Spleen (tissue), 13 donors: ENCODE measurements at places on chromosomes 1 and 21. TPM values are rescaled to one million over a fixed set of nuclear protein-coding genes. Genes with fewer than 3 reads are reported as not detected.

- H3K4me1 ChIP-seq, result peaks cover 22% of the 10 kb centered on the region
- no peaks in the 10 kb centered on the region for H3K27me3 ChIP-seq
- H3K27ac ChIP-seq, result no peak overlapping the region
These were observed 6.7 kb upstream of the EPHA8 start for GRCh38 chr1:22556391-22557104.

PRAMEF6 gene
- not detected for total RNA-seq

SGIP1 gene
- total RNA-seq, result not detected

DNA sequence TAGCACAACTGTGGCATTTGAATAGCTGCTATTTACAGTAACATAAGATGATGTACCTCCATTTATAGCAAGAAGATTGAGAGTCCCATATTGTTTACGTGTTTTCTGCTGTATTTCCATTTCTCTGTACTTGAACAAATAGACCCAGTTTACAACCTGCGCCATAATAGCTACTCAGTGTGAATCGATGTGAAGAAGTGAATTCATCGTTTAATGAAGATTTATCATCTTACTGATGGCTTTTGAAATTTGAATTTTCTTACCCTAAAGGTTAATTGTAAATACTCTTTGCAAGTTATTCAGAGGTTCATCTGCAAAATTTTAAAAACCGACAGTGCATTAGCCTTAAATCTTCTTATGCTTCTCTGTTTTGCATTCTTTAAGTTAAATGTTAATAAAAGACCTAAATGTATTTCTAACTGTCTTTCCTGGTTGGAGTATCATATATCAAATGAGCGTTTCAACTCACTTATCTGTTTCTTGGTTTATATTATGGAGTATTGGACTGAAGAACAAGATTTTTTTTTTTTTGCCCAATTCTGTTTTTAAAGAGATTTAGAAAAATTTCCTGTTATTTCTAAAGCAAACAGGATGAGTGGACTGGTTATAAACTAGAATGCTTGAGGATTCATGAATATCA lies 2.2 kb downstream of the MACO1 start:
- H3K27me3 ChIP-seq, result no peaks in the 10 kb centered on the region
- peak overlapping the region; percentile 74 for H3K4me3 ChIP-seq
- DNase-seq, result no peak
- H3K27ac ChIP-seq, result peak overlapping the region; percentile 52
- H3K4me1 ChIP-seq, result peaks cover 31% of the 10 kb centered on the region

DNA sequence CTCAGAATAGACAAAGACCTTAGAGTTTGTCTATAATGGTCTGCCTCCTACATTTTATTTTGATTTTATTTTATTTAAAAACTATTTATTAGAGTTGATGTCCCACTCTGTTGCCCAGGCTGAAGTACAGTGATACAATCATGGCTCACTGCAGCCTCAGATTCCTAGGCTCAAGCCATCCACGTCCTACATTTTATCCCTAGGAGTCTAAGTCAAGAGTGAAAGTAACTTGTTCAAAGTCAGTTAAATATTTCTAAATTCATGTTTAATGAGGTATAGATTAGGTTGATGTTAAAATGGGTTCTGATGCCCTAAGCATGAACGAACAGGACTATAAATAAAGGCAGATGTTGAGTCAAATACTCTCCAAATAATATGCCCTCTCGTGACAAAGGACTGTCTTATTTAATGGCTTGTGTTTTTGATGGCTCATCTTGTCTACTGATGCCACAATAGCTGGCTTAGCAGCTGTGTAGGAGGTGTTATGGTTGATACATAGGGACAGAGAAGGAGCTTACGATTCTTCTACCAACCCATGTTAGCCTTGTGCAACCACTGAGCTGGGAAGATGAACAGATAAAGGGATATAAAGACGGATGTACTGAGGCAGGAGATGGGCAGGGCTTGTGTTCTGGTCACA lies 66.0 kb upstream of the CR1L start:
- no peak overlapping the region for H3K4me3 ChIP-seq

GRCh38 chr1:53550201-53550741 lies 91.1 kb downstream of the DMRTB1 start:
- H3K4me1 ChIP-seq, result no peaks in the 10 kb centered on the region
- peaks cover 5% of the 10 kb centered on the region for H3K27me3 ChIP-seq
- no peaks in the 10 kb centered on the region for H3K36me3 ChIP-seq
- no peak overlapping the region for H3K4me3 ChIP-seq
- no peak overlapping the region for H3K27ac ChIP-seq

DNA sequence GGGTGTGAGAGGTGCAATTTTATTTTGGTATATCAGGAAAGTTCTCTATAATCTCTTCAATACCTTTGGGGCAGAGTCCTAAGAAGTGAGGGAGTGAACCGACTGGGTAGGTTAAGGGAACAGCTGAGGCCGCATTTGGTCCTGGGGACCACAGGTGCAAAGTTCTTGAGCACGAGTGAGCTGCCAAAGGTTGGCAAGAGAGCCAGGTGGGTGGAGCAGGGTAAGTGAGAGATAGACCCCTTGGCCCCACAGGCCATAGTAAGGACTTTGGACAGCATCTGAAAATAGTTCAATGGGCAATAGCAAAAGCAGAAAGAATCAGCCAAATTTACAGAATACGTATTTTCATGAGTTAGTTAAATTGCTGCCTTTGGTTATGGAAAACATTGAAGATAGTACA lies 11.0 kb upstream of the NID1 start:
- no peaks in the 10 kb centered on the region for H3K36me3 ChIP-seq
- H3K27ac ChIP-seq, result no peak overlapping the region
- H3K4me3 ChIP-seq, result no peak overlapping the region
- H3K27me3 ChIP-seq, result no peaks in the 10 kb centered on the region
- no peaks in the 10 kb centered on the region for H3K4me1 ChIP-seq
- no peak for DNase-seq

DNA sequence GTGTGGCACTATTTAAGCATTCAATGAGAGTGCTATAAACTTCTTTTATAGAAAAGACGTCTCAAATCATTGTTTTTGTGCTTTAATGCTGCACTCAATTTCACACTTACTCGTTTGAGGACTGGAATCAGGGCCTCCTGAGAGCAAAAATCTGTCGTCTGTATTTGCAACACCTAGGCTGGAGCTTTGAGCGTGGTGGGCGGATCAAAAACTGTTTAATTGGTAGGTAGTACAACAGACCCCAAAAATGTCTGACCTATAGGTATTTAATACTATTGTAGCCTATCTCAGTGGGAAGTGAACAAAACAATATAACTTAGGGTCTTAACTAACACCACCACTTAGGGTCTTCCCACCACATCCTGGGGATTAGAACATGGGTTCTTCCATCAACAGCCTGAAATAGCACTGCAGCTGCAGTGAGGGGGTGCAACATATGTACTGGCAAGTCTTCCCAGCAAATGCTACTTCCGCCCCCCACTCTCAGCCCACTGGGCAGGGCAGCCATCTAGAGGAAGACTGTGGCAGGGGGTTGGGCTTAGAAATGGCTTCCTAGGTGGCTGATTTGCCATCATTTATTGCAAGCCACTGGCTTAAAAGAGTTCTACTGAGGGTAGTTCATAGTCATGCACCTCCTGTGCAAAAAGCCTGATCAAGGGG lies 48.3 kb downstream of the CD46 start:
- no peaks in the 10 kb centered on the region for H3K27me3 ChIP-seq
- no peak overlapping the region for H3K4me3 ChIP-seq
- peaks cover 51% of the 10 kb centered on the region for H3K4me1 ChIP-seq
- H3K36me3 ChIP-seq, result peaks cover 36% of the 10 kb centered on the region
- DNase-seq, result no peak

DNA sequence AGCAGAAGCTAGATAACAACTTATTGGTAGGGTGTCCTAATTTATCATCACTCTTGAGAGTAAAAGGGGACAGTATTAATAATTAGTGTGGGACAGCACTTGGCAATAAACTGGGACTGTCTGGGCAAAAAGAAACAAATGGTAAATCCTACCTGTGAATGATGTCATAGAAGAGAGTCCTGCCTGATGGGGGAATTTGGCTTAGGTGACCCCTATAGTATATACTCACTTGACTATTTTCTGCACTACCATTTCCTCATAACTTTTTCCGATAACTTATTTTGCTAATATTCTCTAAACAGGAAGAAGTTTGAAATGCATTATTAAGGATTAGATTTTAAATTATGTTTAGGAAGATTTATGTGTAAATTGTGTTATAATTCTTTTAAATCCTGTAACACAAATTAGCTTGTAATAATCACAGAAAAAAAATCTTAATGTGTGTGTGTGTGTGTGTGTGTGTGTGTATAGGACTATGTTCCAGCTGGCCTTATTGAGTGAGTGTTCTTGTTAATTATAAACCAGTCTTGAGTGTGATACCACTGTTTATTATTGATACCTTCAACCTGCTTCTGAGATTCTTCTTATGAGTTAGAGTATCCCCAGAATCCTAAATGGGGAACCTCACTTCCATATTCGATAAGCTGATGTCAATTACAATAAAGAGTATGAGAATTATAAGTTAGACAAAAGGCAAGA lies 144.2 kb upstream of the C1orf105 start:
- H3K27ac ChIP-seq, result no peak overlapping the region
- H3K4me3 ChIP-seq, result no peak overlapping the region
- no peaks in the 10 kb centered on the region for H3K27me3 ChIP-seq
- H3K4me1 ChIP-seq, result no peaks in the 10 kb centered on the region
- H3K36me3 ChIP-seq, result no peaks in the 10 kb centered on the region
- no peak for DNase-seq

MAP10 gene
- 2.2 TPM for total RNA-seq

GRCh38 chr1:166119471-166119965 lies 47.3 kb downstream of the FAM78B start:
- H3K4me1 ChIP-seq, result no peaks in the 10 kb centered on the region
- H3K27ac ChIP-seq, result no peak overlapping the region
- no peak for DNase-seq
- no peaks in the 10 kb centered on the region for H3K36me3 ChIP-seq
- H3K27me3 ChIP-seq, result no peaks in the 10 kb centered on the region

GRCh38 chr1:90726425-90726985 lies 9.4 kb upstream of the BARHL2 start:
- no peaks in the 10 kb centered on the region for H3K36me3 ChIP-seq
- H3K27ac ChIP-seq, result no peak overlapping the region
- H3K4me3 ChIP-seq, result no peak overlapping the region

DNA sequence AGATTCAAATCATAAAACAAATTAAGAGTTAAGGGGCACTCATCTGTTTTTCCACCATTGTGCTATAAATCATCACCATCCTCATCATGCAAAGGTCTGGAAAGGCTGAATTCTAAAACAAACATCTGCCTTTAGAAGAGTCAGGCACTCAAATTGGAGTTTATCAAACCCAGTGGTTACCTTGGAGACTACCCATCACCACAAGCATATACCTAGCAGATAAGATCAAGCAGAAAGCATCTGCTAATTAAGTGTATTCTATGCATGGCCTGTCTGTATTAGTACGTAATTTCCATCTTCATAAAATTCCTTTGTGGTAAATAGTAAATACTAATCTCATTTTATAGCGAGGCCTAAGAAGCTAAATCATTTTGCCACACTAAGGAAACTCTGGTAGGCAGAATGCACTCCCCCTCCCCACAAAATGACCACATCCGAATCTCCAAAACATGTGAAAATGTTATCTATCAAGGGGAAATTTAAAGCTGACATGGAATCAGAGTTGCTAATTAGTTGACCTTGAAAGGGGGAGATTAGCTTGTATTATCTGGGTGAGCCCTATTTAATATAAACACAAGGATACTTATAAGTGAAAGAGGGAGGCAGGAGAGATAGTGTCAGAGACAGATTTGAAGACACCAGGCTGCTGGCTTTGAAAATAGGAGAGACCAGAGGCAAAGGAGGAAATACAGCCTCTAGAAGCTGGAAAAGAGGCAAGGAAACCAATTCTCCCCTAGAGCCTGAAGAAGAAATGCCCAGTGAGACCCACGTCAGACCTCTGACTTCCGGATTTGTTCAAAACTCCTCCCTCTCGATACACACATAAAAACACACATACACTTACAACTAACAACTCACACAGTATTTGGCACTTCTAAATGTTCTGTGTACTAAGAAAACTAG lies 23.2 kb downstream of the ARID4B start:
- H3K27me3 ChIP-seq, result no peaks in the 10 kb centered on the region
- no peak overlapping the region for H3K4me3 ChIP-seq
- no peaks in the 10 kb centered on the region for H3K36me3 ChIP-seq
- peaks cover 25% of the 10 kb centered on the region for H3K4me1 ChIP-seq
- peak overlapping the region; percentile 22 for H3K27ac ChIP-seq

GRCh38 chr1:230715510-230715909 lies 1.6 kb upstream of the AGT start:
- no peaks in the 10 kb centered on the region for H3K36me3 ChIP-seq
- no peaks in the 10 kb centered on the region for H3K4me1 ChIP-seq
- no peak overlapping the region for H3K27ac ChIP-seq
- no peak overlapping the region for H3K4me3 ChIP-seq

AMY1B gene
- not detected for total RNA-seq

- no peaks in the 10 kb centered on the region for H3K36me3 ChIP-seq
- no peaks in the 10 kb centered on the region for H3K27me3 ChIP-seq
- H3K4me1 ChIP-seq, result peaks cover 97% of the 10 kb centered on the region
These were observed 6.2 kb downstream of the TRAF5 start for GRCh38 chr1:211332830-211333229.

DNA sequence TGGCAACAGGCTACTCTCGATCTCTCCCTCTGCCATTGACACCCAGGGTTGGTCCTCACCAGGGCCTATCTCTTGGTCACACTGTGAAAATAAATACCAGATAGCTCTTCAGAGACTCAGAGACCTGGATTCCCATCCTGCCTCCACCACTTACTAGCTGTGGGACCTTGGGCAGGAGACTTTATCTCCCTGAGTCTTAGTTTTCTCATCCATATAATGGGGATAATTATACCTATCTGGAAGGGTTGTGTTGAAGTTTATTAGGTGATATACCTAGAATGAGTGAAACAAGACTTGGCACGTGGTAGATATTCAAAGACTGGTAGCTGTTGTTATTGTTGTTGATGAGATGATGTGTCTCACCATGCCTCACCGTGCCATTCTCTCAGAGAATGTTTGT lies 7.4 kb downstream of the DMBX1 start:
- H3K27me3 ChIP-seq, result peaks cover 3% of the 10 kb centered on the region
- H3K4me1 ChIP-seq, result no peaks in the 10 kb centered on the region
- no peak for DNase-seq
- no peak overlapping the region for H3K4me3 ChIP-seq
- no peaks in the 10 kb centered on the region for H3K36me3 ChIP-seq

DNA sequence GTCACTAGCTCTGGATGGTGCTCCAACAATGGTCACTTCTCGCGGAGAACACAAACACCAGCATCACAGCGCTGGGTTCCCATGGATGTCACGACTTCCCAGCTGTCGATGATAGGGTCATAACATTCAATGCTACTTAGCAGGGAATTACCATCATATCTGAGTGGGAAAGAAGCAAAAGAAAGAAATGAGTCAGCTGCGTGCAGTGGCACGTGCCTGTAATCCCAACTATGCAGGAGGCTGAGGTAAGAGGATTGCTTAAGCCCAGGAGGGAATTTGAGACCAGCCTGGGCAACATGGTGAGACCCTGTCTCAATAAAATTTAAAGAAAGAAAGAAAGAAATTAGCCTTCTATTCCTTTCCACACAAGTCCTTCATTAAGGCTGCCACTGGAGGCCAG lies 3.6 kb upstream of the RABIF start:
- no peak for DNase-seq
- H3K27ac ChIP-seq, result no peak overlapping the region
- H3K4me1 ChIP-seq, result peaks cover 18% of the 10 kb centered on the region
- H3K36me3 ChIP-seq, result peaks cover 68% of the 10 kb centered on the region
- no peaks in the 10 kb centered on the region for H3K27me3 ChIP-seq

TEDDM1 gene
- total RNA-seq, result not detected

GADD45A gene
- 47.5 TPM for total RNA-seq

UTS2 gene
- total RNA-seq, result 3.9 TPM
